Stimulated activated CD8-positive, alpha-beta memory T cell treated with anti-CD3 and anti-CD28 coated beads, Interleukin-7, amount 100 ng/mL, for 4 hours (primary cell): ENCODE measurements at places on chromosomes 5 and 9.

GRCh38 chr5:95110118-95110517 lies 174.8 kb downstream of the MCTP1 start:
- DNase-seq: no peak

DNA sequence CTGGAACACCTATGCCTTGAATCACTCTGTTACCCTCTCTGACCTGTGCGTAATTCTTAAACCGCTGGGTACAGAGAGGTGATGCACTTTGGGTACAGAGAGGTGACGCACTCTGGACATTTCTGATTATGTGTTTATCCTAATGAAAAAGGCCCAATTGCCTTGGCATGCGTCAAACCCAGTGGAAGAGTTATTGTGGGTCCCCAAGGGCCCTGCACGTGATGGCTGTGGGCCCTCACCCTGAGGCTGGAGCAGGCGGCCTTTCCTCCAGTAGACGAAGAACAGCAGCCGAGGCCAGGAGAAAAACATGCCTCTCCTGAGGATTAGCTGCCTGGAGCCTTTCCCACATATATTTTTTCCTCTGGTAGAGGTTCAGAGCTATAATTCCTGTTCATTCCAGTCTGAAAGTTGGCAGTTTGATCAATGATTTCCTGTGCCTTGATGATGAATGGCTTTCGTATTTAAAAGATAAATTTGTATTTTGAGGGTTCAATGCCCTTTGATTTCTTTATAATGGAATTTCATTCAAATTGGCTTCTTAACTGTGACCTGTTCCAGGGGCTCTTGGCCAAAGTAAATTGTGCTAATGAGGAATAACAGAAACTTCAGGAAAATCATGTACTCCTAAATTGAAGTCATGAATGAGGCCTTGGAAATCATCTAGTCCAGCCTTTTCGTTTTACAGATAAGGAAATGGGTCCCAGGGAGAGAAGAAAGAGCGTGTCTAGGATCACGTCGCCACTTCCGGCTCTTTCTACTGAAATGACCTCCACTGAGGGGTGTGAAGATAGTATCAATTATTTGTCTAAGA lies 22.8 kb downstream of the ACER2 start:
- DNase-seq: no peak

- DNase-seq: no peak
Observed at GRCh38 chr5:140240987-140241706, 61.8 kb downstream of the PFDN1 start.

DNA sequence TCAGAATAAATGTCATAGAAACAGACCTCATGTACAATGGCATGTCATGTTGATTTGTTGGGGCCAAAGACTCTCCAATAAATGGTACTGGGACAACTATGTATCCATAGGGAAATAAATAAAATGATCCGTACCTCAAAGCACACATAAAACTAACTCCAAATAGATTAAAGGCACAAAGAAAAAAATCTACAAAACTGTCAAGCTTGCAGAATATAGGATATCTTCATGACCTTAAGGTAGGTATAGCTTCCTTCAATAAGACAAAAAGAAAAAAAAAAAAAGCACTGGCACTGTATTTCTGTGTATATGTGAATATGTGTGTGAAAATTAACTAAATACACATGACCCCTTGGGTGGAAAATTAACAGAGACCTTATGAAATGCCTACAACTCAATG lies 101.9 kb downstream of the DIRAS2 start:
- no peak for DNase-seq

DNA sequence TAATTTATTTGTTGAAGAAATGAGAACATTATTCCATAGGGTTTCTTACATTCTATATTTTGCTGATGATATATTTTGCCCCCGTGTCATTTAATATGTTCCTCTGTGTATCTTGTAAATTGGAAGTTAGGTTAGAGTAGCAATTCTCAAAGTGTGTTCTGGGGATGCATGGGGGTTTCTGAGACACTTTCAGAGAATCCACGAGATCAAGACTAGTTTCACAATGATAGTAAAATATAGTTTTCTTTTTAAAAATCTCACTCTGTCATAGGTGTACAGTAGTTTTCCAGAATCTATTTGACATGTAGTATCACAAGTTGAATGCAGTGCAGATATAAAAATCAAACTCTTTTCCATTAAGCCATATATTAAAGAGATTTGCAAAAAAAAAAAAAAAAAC lies 488.6 kb upstream of the SGCD start:
- DNase-seq: no peak

GRCh38 chr9:91084896-91085516 lies 276.7 kb downstream of the AUH start:
- DNase-seq: no peak

DNA sequence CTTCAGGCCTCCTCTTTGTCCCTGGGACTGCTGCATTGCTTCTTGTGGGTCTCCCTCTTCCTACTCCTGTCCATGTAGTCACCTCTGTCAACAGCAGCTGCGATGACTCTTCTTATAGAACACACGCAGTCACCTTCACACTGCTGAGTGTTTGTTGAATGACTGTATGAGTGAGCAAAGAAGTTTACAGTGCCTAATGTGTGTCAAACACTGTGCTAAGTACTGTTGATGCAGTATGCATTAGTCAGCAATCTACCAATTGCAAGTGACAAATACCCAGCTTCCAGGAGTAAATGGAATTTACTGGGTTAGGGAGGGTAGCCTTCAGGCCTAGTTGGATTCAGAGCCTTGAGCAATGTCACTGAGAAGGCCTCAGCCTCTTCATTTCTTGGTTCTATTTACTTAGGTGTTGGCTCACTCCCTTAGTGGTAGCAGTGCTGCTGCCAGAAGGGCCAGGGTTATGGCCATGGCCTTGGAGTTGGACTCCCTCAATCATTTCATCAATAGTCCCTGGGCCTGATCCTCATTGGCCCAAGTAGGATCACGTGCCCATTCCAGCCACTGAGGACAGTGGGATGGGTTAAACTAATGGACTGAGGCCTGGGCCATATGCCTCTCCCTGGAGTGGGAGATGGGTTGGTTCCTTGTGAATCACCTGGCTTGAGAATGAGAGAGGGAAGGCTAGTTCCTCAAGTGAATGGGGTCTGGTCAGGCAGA lies 93.5 kb downstream of the RGS3 start:
- no peak for DNase-seq

GRCh38 chr5:157050050-157050449 lies 8.9 kb downstream of the HAVCR1 start:
- DNase-seq: no peak

GRCh38 chr9:84959339-84959738 lies 289.8 kb downstream of the NTRK2 start:
- DNase-seq: no peak

GRCh38 chr9:125523681-125524080 lies 183.3 kb downstream of the MAPKAP1 start:
- DNase-seq: no peak
